ENCODE measurements at places on chromosomes 16 and 17.
A peak's percentile ranks its signal among the peaks of the same experiment; 100 is the strongest.

DNA sequence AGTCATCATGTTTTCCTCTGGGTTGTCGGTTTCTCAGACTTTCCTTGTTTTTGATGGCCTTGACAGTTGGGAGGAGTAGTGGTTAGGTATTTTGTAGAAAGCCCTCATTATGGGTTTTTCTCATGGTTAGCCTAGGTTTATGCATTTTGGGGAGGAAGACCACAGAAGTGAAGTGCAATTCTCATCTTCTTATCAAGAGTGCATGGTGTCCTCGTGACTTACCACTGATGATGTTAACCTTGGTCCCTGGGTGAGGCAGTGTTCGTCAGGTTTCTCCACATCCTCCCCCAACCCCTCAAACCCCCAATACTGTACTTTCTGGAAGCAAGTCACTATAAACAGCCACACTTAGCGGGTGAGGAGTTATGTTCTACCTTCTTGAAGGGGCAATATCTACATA lies 42.3 kb downstream of the BPTF start:
- DNase-seq = no peak

GRCh38 chr16:88516601-88517061 lies 53.6 kb upstream of the ZC3H18 start:
- DNase-seq = no peak

DNA sequence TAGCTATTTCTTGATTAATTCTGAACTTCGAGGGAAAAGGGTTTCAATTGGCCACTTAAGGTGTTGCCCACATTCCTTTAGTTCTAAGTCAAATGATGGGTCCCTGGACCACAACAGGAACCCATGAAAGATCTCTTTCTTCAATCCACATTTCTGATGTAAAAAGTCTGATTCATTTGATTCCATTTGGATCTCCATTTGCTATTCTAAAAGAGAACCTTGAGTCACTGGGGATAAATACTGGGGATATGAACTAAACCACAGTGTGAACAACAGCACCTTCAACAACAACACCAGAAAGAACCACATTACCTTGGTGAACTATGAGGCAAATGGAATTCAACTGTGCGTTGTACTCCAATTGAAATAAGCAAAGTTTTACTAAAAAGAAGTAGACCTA lies 108.9 kb upstream of the IRX5 start:
- DNase-seq = no peak

GRCh38 chr16:30429418-30429677 lies 482 bp downstream of the DCTPP1 start:
- no peak for DNase-seq

GRCh38 chr17:80694992-80695912 lies 150.6 kb downstream of the RPTOR start:
- peak; percentile 22 for DNase-seq

DNA sequence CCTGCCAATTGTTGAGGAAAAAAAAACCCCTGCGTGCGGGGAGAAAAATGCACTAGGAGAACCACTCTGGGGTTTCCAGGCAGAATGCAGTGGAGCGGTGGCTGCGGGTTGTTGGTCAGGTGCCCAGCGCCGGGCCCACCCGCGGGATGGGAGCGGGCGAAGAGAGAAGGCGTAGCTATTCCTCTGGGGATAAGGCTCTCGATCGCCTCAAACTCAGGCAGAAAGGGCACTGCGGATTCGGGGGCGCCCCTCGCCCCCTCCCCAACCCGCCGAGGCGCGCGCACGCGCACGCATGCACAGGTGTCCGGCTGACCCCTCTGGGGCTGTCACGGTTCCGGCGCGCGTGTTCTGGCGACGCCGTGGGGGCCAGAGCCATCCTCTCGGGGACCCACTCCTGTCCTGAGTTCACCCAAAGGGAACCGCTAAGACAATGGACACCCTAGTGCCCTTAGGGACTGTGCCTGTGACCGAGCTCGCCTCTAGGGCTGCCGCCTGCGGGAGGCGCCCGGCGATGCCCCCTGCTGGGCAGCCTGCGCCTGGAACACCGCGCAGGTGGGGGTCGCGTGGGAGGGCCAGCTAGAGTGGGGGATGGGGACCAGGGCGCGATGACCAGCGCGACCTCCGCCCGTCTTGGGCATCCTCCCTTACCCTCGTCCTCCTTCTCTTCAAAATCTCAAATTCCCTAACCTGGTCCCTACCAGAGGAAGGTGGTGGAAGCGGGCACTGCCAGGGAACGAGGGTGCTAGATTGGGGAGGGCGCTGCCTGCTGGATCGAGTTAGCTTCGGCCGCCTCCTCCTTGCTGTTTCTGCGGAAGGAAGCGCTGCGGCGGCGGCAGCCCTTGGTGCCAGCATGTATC lies 14.4 kb upstream of the CBX8 start:
- peak; percentile 51 for DNase-seq

DNA sequence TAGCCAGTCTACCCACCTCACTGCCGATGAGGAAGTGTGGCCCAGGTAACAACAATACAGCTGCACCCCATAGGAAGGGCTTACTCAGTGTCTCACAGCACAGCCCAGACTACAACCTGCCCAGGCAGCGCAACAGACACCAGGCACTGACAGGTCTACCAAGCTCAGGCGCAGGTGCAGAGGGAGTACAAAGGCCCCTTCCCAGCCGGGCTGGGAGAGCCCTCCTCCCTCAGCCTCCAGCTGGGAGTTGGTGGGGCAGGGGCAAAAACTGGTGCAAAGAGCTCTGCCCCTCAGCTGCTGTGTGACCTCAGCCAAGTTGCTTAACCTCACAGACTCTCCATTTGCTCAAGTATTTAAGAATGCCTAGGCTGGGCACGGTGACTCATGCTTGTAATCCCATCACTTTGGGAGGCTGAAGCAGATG lies 112.6 kb upstream of the LHX1 start:
- no peak for DNase-seq

- no peak for DNase-seq
Observed at GRCh38 chr17:43342589-43342890, 56.3 kb upstream of the ARL4D start.

- no peak for DNase-seq
Observed at GRCh38 chr16:67174706-67175231, 4.4 kb downstream of the NOL3 start.

GRCh38 chr16:7867831-7868230 lies 535.2 kb downstream of the RBFOX1 start:
- no peak for DNase-seq

- DNase-seq = peak; percentile 35
Observed at GRCh38 chr16:56513972-56514371, 5.9 kb downstream of the BBS2 start.

- no peak for DNase-seq
Observed at GRCh38 chr17:80529904-80530292, 14.7 kb upstream of the RPTOR start.

- no peak for DNase-seq
Observed at GRCh38 chr16:17476414-17477259, 5.9 kb upstream of the XYLT1 start.

DNA sequence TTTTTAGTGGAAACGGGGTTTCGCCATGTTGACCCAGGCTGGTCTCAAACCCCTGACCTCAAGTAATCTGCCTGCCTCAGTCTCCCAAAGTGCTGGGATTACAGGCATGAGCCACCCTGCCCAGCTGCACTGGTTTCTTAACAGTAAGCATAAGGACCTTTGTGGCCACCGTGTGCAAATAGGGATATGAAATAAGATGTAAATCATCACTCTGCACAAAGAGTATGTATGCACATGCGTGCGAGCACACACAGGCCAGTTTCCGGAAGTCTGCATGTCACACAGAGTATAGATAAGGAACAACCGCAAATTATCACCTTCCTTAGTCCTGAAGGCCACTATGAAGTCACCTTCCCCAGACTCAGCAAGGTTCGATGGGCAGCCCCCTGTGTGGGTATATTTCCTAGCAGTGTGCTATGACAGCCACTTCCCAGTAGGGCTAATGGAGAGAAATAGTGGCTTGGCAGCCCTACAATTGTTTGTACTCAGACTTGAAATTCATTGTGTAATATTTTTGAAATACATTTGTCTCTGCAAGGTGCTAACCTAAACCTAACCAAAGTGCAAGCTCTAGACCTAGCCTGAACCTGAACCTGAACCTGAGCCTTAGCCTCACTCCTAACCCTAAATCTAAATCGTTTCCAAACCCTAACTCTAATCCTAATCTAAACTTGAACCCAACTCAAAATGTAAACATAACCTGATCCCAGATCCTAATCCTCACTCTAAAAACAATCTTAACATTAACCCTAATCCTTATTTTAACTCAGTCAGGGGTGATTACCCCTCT lies 48.4 kb upstream of the SKAP1 start:
- peak; percentile 18 for DNase-seq

GRCh38 chr16:84821728-84822689 lies 2.2 kb downstream of the CRISPLD2 start:
- DNase-seq = no peak

DNA sequence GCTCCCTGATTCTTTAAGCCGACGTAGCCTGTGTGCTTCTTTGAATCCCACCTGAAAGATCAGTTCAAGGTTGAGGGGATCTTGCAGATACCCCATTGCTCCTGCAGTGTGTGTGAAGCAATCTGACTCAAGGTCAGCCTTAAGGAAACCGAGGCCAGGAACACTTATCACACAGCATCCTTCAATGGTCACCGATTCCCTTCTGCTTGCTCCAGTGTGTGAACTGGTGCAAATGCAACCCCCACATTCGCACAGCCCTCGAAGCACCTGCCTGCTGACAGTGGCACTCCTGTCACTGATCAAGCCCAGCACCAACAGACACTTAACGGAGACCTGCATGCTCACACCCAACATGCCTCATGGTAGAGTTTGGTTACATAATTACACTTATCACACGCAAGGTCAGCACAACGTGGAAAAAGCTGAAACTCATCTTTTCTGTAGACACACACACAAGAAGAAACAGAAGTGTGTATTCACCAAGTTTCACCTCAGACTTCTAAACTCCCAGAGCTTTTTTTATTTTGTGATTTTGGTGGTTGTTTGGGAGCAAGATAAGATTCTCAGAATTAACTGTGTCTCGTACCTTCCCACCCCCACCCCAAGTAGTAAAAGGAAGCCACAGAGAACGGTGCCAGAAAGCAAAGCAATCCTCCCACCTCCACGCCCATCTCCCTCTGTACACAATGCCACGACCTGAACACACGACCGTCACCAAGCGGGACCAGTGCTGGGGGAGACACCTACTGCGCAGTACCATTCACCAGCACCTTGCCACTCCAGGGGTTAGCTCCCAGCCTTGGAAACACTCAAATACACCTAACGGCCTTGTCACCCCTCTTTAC lies 37.2 kb downstream of the LITAFD start:
- DNase-seq = no peak

DNA sequence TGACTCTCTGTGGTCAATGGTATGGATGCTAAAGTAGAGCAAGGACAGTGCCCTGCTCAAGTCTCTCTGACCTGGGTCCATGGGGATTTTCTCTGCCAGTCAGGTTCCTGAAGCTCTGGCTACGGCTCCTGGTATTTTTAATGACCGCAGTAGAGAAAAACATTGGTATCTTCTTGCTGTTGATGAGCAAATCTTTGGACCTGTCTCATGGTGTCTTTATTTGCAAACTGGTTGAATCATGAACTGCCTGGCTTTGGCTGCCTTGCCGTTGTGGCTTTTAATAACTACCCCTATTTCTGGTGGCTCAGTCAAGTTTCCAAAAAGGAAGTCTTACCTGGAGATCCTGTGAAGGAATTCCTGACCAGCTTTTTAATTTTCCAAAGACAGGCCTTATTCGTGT lies 8.7 kb downstream of the FAM234A start:
- no peak for DNase-seq

DNA sequence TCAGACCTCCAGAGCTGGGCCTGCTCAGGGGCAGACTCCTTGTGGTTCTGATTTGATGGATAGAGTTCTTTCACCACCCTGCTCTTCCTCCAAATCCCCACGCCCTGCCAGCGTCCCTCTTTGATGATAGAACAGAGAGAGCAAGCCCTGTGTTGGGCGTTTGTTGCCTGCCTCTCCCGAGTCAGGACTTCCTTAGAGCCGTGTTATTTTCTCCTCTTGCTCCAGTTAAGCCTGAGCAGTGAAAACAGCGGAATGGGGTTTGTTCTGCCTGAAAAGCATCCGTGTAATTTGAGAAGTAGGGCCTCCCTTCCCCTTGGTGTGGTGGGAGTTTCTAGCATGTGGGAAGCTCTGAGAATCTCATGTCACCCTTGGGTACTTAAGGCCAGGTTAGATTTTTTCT lies 22.1 kb downstream of the TMEM94 start:
- DNase-seq = no peak

GRCh38 chr17:44767493-44767892 lies 8.7 kb downstream of the ADAM11 start:
- DNase-seq = no peak

DNA sequence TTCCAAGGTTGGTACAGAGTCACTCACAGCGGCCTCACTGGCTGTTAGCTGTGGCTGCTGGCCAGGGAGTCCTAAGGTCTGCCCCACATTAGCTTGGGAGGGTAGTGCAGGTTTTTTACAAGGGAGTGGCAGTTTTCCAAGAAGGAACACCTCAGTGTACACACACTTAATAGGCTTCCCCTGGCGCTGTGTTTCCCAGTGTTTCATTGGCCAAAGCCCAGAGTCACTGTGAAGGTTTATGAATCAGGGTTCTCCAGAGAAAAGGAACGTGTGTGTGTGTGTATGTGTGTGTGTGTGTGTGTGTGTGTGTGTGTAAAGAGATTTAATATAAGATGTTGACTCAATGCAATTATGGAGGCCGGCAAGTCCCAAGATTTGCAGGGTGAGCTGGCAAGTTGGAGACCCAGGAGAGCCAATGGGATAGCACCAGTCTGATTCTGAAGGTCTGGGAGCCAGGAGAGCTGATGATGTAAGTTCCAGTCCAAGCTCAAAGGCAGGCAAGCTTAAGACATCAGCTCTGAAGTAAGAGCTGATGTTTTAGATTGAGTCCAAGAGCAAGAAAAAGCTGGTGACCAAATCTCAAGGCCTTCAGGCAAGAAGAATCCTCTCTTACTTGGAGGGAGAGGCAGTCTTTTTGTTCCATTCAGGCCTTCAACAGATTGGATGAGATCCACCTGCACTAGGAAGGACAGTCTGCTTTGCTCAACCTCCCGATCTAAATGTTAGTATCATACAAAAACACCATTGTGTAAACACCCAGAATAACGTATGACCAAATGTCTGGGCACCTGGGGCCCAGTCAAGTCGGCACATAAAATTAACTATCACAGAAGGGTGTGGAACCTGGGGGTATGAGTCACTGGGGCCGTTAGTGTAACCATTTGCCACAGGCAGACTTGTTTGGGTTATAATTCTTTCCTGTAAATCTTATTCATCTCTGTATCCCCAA lies 206.8 kb downstream of the PRKCA start:
- peak; percentile 58 for DNase-seq

GRCh38 chr16:67767953-67768352 lies 38.4 kb downstream of the RANBP10 start:
- DNase-seq = no peak

DNA sequence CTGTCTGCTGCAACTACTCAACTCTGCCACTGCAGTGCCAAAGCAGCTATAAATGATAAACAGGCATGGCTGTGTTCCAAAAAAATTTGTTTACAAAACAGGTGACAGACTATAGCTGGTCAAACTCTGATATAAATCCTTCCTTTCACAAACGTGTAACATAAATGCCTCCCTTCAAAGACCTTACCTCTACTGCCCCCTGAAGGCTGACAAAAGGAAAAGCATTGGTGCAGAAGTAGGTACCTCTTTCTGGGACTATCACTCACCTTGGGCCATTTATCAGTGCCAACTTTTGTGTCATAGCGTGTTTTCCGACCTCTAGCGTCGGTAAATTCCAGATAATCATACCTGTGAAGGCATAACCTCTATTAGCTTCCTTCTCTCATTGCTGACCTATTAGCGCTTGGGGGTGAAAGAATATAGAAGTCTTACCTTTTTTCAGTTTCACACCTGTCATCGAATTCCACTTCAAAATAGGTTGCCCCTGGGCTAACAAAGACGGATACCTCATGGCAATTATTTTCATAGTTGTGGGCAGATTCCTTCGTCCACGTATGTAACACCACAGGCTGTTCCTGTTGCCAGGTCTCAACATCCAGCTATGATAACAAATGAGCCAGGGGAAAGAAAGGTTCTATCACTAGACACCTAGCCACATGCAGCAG lies 67.9 kb downstream of the ZZEF1 start:
- DNase-seq = no peak
